ENCODE measurements at places on chromosomes 5 and 9. TPM values are rescaled to one million over a fixed set of nuclear protein-coding genes. Genes with fewer than 3 reads are reported as not detected.

DNA sequence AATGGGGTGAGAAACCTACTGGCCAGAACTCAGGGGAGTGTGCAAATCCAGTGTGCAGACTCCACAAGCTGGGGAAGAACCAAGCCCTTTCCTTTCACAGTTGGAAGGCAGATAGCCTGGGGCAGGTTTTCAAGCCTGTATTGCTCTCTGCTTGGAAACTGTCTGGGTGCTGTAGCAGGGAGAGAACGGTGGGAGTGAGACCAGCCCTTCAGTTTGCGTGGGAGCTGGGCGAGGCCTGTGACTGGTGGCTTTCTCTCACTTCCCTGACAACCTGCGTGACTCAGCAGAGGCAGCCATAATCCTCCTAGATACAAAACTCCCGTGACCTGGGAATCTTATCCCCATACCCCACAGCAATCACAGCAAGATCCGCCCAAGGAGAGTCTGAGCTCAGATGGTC lies 44.9 kb upstream of the SNCAIP start:
- no peak for DNase-seq
- H3K4me1 ChIP-seq: no peaks in the 10 kb centered on the region
- H3K27me3 ChIP-seq: no peaks in the 10 kb centered on the region
- H3K36me3 ChIP-seq: no peaks in the 10 kb centered on the region

GRCh38 chr9:107842530-107842929 lies 353.0 kb upstream of the KLF4 start:
- no peaks in the 10 kb centered on the region for H3K4me1 ChIP-seq
- H3K36me3 ChIP-seq: no peaks in the 10 kb centered on the region
- no peak overlapping the region for H3K27ac ChIP-seq
- no peak for DNase-seq
- no peaks in the 10 kb centered on the region for H3K27me3 ChIP-seq
- no peak overlapping the region for H3K4me3 ChIP-seq

Gene NME5
- polyA plus RNA-seq: 0.32 TPM

- H3K4me3 ChIP-seq: no peak overlapping the region
- no peak overlapping the region for H3K27ac ChIP-seq
- DNase-seq: no peak
- peaks cover 19% of the 10 kb centered on the region for H3K4me1 ChIP-seq
- no peaks in the 10 kb centered on the region for H3K27me3 ChIP-seq
Observed at GRCh38 chr5:143605403-143606005, 202.0 kb upstream of the NR3C1 start.

Gene TEX10
- polyA plus RNA-seq: 17.2 TPM

DNA sequence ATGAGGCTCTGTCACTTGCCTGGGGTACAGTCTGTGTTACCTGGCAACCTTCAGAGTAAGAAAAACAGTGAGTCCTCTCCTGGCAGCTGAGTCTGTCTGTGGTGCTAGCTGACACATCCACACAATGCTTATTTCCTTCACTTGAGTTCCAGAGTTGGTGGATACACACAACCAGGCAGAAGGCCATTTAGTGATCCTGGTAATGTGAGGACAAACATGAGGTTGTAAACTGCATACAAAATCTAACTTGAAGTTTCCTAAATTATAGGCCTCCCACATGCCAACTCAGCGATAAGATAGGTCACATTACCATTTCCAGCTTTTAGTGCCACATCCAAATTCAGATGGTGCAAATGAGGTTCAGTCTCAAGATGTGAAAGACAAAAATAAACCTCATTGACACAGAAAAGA lies 125.5 kb downstream of the DCP2 start:
- H3K36me3 ChIP-seq: no peaks in the 10 kb centered on the region
- no peak for DNase-seq
- no peaks in the 10 kb centered on the region for H3K4me1 ChIP-seq
- H3K4me3 ChIP-seq: no peak overlapping the region
- no peak overlapping the region for H3K27ac ChIP-seq
- no peaks in the 10 kb centered on the region for H3K27me3 ChIP-seq

DNA sequence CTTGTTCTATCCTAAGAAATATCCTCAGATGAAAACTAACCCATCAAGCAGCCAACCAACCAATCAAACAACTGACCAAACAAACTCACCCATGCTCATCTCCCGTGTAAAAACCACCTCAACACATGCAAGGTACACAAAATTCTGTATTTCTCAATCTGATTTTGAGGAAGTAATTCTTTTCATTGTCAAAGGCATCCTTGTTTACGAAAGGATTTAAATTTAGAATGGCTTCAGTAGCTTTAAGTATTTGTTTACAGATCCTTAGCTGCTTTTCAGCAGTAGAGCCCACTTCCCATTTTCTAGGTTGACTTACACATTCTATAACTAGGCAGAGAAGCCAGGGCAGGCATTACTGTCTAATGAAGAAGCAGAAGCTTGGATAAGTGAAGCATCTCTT lies 78.6 kb downstream of the NTRK2 start:
- H3K27me3 ChIP-seq: no peaks in the 10 kb centered on the region
- H3K4me1 ChIP-seq: no peaks in the 10 kb centered on the region

Gene ATP10B
- polyA plus RNA-seq: not detected

- no peaks in the 10 kb centered on the region for H3K36me3 ChIP-seq
- peak; percentile 5 for DNase-seq
- H3K27ac ChIP-seq: peak overlapping the region; percentile 92
- H3K4me3 ChIP-seq: peak overlapping the region; percentile 74
Observed at GRCh38 chr9:116686693-116687073, 422 bp upstream of the TRIM32 start.

DNA sequence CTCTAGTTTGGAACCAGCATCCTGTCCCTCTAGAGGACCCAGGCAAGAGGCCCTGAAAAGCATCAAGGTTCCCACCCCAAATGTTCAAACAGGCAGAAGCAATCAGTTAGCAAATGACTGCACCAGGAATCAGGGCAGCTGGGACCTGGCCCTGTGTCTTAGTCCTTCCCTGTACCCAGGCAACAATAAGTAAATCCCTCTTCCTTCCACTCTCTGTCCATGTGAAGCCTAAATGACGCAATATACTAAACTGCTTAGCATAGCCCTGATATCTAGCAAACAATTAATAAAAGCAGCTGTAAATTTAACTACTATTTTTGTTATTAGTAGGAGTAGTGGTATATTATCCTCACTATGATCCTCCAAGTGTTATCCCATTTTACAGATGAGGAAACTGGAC lies 13.2 kb upstream of the ADRA1B start:
- H3K4me1 ChIP-seq: no peaks in the 10 kb centered on the region
- DNase-seq: no peak
- H3K27ac ChIP-seq: no peak overlapping the region
- H3K27me3 ChIP-seq: no peaks in the 10 kb centered on the region
- no peak overlapping the region for H3K4me3 ChIP-seq

DNA sequence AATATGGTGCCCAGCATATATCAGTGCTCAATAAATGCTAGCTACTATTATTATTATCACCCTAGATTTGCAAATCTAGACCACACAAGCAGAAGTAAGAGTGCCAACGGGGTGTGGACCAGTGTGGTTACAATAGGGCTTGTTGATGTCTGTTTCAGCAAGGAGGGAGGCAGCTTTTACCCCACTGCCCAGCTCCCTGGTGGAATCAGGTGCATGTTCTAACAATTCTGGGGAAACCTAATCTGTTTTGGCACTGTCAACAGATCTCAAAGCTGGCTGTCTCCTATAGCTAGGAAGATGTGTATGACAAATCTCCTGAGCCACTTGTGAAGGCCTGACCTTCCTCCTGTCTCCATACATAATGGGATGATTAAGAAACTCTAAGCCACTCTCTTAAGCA lies 5.7 kb downstream of the TGFBI start:
- H3K36me3 ChIP-seq: no peaks in the 10 kb centered on the region
- DNase-seq: no peak
- peaks cover 44% of the 10 kb centered on the region for H3K4me1 ChIP-seq
- no peak overlapping the region for H3K4me3 ChIP-seq
- peaks cover 3% of the 10 kb centered on the region for H3K27me3 ChIP-seq

Gene INSL6
- polyA plus RNA-seq: not detected

DNA sequence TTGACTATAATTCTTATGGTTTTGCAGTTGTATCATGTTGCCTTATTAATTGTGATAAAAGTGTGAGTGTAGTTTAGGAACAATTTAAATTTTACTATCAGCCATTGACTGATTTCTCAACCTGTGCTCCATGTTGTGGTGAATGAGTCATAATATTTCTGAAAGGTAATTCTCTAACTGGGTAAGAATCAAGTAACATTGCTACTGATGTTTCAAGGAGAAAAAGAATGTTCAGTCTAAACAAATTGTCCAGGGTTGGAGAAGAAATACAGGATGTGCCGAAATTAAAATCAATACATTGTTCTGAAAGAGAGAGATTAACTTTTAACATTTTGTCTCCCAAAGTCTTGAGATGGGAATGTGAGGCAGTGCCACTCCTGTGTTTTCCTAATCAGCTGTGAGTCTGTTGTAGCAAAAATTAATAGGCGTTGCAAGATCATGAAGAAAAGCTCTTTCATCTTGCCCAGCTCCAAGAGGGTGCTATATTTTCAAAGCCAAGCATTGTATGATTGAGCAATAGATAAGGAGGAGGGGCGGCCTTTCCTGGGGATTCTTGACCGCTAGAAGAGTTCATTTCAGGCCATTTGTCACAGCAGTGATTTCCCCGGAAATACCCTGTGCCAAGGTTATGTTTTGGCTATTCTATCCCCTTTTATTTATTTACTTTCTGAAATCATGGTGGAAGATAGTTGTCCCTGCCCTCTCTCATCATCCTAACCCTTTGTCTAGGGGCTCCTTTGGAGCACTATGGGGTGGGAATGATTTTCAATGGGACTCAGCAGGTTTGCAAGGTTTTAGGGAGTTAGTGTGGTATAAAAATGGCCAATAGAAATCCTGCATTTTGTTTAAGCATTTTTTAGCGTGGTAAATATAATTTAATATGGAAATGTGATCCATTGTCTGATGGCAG lies 151.6 kb downstream of the FOCAD start:
- no peak overlapping the region for H3K4me3 ChIP-seq
- no peak for DNase-seq
- H3K27me3 ChIP-seq: no peaks in the 10 kb centered on the region
- H3K27ac ChIP-seq: no peak overlapping the region
- no peaks in the 10 kb centered on the region for H3K36me3 ChIP-seq

- H3K4me1 ChIP-seq: peaks cover 8% of the 10 kb centered on the region
- H3K27ac ChIP-seq: no peak overlapping the region
- no peaks in the 10 kb centered on the region for H3K27me3 ChIP-seq
- no peak for DNase-seq
- H3K36me3 ChIP-seq: no peaks in the 10 kb centered on the region
Observed at GRCh38 chr9:127720031-127720864, 4.4 kb downstream of the TTC16 start.

Gene GLRA1
- polyA plus RNA-seq: not detected

DNA sequence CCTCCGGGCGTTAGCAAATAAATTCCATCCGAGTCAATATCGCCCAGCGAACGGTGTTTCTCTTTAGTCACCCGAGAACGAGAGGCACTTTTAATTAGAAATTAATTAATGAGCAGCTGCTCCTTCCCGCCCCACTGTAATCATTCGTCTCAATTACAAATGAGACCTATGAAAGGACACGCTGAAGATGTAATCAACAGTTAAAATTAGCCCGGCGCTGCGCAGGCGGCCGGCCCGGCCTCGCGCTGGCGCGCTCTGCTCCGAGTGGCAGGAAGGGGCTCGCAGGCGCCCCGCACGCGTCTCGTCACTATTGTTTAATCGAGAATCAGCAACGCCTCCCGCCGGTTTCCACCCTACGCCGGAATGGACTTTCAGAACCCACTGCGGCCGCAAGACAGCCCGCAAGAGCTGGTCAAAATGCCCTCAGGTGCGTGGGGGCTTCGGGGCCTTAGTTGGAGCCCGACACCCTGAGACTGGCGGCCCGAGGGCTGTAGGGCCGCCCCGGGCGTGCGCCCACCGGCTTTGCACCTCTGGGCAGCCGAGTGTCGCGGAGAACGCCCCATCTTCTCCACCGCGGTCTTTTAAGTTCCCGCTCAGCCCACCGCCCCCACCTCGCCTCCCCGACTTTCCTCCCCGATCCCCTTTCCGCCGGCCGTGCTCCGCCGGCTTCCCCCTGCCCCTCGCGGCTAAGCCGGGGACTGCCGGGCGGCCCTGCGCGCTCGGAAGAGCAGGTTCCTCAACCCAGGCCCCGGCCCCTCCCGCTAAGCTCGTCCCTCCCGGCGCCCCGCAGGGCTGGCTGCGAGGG lies 597 bp upstream of the IRX4 start:
- peak; percentile 34 for DNase-seq
- peaks cover 96% of the 10 kb centered on the region for H3K27me3 ChIP-seq
- H3K36me3 ChIP-seq: no peaks in the 10 kb centered on the region
- H3K27ac ChIP-seq: no peak overlapping the region
- H3K4me3 ChIP-seq: peak overlapping the region; percentile 58
- peaks cover 5% of the 10 kb centered on the region for H3K4me1 ChIP-seq

Gene DMXL1
- 6.0 TPM for polyA plus RNA-seq

Gene SH3GL2
- not detected for polyA plus RNA-seq

DNA sequence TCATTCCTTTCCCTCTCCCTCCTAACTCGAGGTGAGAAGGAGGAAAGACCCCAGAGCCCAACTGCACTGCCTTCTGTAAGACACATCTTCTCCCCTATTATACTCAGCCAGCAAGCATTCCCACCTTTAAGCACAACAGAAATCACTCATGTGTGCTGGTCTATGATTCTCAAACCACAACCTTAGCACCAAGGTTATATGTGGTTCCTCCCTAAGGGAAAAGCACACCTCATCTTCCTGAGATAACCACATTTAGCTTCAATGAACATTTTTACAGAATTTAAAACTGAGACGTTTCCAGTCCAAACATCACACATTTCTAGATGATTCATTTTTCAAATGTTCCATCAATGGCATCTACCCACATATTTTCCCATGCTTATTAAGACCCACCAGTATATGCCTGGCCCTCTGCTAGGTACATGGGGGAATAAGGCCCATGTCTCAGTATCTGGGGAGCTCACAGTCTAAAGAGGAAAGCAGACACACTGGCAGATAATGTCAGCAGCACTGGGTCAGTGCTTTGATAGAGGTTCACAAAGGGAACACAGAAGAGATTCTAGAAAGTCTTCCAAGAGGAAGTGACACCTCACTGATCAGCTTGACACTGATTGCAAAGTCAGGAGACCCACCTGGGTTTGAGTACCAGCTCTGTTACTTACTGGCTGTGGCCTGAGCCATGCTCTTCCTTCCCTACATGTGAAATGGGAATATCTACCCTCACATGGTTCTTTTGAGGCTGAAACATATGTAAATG lies 245.4 kb downstream of the DENND1A start:
- no peak for DNase-seq
- no peak overlapping the region for H3K4me3 ChIP-seq
- no peaks in the 10 kb centered on the region for H3K36me3 ChIP-seq
- H3K27me3 ChIP-seq: no peaks in the 10 kb centered on the region

GRCh38 chr5:80959768-80960442 lies at the start of gene RASGRF2:
Gene RASGRF2 (plus strand): TSS chr5:80960363. CDS start chr5:80960739, 376 bp downstream.
- no peaks in the 10 kb centered on the region for H3K36me3 ChIP-seq
- peak within 1 kb of the TSS; percentile 66 for H3K4me3 ChIP-seq
- peak; percentile 18 for DNase-seq
- no peaks in the 10 kb centered on the region for H3K27me3 ChIP-seq
- H3K4me1 ChIP-seq: no peaks in the 10 kb centered on the region
- peak within 1 kb of the TSS; percentile 62 for H3K27ac ChIP-seq

Gene FLT4
- polyA plus RNA-seq: 3.7 TPM

Measured in psoas muscle (tissue), 8 donors.